ENCODE measurements at places on chromosomes 2 and 18.

DNA sequence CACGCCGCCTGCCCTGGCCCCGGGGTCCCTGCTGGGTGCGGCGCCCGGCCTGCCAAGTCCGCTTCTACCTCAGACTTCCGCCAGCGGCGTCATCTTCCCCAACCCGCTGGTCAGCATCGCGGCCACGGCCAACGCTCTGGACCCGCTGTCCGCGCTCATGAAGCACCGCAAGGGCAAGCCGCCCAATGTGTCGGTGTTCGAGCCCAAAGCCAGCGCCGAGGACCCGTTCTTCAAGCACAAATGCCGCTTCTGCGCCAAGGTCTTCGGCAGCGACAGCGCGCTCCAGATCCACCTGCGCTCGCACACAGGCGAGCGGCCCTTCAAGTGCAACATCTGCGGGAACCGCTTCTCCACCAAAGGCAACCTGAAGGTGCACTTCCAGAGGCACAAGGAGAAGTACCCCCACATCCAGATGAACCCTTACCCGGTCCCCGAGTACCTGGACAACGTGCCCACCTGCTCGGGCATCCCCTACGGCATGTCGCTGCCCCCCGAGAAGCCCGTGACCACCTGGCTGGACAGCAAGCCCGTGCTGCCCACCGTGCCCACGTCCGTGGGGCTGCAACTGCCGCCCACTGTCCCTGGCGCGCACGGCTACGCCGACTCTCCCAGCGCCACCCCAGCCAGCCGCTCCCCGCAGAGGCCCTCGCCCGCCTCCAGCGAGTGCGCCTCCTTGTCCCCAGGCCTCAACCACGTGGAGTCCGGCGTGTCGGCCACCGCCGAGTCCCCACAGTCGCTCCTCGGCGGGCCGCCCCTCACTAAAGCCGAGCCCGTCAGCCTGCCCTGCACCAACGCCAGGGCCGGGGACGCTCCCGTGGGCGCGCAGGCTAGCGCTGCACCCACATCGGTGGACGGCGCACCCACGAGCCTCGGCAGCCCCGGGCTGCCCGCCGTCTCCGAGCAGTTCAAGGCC, 13.7 kb downstream of the SALL3 start:
- no peak for DNase-seq

- no peak for DNase-seq
Observed at GRCh38 chr2:189579585-189580186, 900 bp downstream of the SLC40A1 start.

- DNase-seq = no peak
Observed at GRCh38 chr2:9751831-9752230, 91.4 kb upstream of the TAF1B start.

DNA sequence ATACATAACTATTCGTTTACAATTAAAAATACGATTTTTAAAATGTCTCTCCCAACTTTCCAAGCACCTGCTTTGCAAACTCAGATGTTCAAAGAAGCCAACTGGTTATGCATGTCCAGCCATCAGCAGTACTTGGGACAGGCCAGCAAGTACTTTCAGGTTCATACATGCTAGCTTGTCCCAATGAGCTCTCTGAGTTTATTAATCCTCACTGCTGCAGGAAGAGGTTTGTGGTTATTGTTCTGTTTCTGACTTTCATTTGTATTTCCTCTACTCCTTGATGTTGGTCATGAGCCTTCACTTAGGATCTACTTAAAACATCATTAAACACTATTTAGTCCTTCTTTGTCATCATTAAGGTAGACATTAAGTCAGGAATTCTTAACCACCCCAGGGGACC, 374.1 kb downstream of the LRATD1 start:
- no peak for DNase-seq

DNA sequence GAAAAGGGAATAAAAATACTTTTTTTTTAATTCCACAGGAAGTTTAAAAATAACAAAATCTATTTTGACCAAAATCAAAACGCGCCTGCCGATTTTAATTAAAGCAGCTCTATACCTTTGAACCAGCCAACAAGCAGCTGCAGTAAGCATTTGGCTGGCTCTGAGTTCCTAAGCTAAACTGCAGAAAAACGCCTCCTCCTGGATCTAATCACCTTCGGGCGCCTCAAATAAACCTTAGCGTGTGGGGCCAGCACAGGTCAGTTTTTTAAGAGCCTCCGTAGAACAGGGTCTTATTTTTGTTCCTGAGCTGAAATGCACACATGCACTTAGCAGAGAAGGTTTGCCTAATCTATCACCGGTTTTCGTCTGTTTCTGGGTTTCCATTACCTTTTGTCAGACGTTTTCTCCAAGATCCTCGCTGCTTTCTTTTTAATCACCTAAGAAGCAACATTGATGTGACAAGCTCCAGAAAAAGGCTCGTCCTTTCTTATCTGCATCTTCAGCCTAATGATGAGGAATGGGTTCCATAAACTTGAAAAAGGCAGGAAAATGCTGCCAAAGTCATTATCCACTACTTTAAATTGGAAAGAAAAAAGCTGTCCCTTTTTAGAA, 64.7 kb upstream of the HNRNPA3 start:
- DNase-seq = no peak

- DNase-seq = no peak
Observed at GRCh38 chr2:47607005-47607679, 175.8 kb upstream of the MSH6 start.

DNA sequence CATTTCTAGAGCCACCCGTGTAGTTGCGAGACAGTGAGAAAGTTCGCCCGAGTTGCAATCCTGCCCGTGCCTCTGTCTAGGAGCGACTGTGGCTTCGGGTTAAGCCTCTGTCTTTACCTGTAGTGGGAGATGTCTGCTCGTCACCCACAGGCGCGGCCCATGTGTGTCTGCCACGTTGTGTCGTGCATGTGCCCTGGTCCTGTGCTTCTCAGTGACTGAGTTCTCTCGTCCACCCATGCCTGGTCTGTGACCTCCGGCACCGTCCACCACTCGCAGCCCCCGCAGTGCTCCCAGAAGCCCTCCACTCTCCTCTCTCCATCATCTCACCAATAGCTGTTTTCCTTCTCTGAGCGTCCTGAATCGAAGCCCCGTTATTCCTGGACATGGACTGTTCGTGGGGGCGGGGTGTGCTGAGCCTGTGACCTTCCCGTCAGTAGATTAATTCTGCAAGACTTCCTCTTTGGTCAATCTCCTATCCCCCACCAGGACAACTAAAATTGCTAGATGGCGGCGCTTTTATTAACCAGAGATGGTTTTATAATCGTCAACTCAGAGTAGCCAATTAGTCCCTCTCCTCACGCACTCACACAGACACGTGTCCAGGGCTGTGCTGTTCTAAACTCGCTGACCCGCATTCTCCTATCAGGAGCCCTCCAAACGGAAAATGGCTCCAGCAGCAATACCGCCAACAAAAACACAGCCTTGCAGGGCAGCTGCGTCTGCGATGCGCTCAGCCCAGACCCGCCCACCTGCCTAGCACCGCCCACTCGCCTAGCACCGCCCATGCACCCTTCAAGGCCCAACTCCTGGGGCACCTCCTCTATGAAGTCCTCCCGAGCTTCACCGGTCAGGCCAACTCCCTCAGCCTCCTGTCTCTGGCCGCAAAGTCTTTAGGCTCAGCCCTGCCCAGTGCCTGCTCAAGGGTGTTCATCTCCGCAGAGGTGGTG, 119.4 kb downstream of the TWIST2 start:
- no peak for DNase-seq

DNA sequence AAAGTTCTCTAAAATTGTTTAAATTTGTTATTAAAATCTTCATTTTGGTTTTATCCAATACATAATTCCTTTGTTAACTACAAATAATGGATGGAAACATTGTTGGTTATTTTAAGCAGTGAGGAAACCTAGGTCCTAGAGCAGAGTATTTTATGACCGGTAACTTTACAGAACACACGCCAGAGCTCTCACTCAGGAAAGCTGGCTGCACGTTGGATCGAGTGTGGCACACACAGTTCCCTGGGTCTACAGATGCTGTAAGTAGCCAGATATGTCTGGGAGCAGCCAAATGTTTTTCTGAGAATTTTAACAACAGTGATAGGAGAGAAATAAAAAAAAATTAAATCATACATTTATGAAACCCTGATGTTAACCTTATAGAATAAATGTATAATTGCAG, 264.4 kb downstream of the ZNF407 start:
- no peak for DNase-seq

DNA sequence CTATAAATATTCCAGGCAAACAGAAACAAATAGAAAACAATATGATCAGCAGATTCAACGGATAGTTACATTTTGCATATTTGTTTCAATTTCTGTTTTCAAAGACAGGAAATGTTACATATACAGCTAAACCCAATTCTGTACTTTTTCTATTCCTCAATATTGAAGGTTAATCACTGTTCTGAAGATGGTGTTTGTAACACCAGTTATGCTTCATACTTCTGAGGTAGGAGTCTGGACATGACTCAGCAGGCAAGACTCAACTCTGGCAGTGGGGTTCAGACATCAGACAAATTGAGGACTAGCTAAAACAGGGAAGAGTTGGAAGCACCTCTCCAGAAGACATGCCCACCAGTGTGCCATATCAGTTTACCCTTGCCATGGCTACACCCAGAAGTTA, 16.6 kb downstream of the SERPINB13 start:
- DNase-seq = no peak

GRCh38 chr2:20348542-20348941, 2.1 kb downstream of the PUM2 start:
- no peak for DNase-seq

DNA sequence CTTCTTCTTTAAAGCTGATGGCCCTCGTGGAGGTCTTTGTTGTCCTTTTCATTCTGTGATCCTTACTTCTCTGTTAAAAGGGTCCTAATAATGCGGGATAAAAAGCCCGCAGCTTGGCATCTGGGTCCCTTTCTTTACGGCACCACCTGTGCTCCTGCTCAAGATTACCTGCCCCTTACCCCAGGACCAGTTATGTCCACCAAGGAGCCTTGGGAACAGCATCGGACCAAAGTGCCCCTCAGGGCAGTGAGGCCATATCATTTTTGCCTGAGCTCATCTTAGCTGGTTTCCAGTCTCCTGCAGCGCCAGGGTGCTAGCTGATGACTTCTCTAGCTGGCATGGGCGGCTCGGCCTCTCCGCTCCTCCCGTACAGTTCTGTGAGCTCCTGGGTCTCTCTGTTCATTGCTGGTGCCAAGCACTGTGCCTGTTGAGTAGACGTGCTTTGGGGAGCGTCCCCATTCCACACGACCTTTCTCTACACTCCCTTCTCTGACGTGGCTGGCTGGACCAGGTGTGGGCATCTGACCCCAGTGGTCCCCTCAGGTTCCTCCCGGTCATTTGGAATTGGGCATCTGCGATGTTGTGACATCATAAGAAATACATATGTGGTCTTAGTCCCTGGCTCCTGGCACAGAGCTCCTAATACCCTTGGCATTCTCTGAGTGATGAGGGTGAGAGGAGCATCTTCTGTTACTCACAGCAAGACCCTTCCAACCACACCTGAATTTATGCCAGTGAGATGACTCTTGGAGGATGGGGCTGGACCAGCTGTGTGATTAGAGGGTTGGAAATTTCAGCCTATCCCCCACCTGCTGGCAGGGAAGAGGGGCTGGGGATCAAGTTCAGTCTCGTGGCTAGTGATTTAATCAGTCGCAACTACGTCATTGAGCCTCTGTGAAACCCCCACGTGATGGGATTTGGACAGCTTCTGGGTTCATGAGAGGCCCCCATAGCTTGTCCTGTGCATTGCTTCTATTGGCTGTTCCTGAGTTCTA, 134.2 kb upstream of the HS6ST1 start:
- no peak for DNase-seq

DNA sequence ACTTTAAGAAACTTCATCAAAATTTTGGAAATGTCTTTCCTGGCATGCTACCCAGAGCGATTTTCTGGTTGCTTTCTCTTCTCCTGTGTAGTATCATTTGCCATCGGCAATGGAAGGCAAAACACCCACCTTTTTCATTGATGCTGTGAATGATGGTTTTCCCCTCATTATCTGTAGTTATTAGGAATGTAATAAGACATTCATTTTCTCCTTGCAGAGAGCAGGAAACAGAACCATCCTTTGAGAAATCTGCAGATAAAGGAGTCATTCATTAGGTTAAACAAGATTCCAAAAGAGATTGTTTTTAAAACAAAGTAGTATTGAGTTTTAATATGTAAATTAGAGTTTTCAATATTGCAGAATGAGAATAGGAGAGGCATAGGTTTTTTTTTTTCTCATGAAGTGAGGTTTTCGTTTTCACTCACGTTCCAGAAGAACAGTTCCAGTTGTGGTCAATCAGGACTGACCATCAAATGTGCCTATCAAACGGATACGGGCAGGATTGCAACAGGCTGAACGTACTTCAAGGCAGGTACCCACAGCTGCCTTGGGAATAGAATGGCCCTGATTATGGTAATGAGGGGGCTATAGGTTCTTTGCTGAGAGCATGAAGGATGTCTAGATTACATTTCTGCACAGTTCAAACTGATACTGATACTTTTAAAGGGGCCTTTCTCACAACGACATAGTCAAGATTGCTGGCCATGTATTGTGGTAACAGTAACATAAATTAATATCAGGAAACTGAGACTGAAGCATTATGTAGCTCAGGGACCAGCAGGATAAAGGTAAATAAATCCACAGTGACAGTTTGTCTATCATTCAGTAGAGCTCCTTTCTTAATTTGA, 49.8 kb upstream of the PLA2R1 start:
- no peak for DNase-seq

DNA sequence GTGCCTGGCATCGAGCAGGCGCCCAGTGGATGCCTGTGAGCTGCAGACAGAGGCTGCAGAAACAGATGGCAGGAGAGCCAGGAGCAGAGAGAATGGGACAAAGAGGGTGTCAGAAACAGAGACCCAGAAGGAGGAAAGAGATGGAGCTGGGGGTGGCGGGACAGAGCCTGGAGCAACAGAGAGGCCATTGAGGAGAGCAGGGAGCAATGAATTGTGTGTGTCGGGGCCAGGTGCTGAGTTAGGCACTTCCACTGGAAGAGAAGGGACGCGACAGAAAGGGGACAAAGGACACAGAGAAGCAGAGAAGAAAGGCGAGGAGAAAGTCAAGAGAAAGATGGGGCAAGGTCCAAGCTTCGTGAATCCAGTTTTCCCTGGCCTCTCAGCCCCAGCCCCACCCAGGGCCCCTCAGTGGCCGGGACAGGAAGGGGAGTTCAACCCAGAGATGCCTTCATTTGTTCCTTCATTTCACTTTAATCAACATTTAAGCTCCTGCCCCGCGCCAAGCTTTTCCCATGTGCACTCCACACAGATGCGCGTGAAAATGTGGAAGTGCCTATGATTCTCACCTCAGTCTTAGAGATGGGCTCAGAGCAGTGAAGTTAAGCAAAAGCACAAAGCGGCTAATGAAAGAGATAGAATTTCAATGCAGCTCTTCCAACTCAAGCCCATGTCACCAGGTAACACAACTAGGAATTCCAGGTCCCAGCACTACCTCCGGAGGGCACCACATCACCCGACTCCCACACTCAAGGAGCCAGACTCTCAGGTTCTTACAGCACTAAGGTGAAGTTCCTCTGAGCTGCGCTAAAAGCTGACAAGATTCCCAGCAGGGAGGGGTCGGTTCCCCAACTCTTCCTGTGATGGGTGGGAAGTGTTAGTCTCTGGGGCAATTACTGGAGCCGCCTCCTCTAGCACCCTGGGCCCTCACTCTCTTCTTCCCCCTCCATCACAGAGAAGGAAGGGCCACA, 55.1 kb downstream of the TNS1 start:
- DNase-seq = no peak

DNA sequence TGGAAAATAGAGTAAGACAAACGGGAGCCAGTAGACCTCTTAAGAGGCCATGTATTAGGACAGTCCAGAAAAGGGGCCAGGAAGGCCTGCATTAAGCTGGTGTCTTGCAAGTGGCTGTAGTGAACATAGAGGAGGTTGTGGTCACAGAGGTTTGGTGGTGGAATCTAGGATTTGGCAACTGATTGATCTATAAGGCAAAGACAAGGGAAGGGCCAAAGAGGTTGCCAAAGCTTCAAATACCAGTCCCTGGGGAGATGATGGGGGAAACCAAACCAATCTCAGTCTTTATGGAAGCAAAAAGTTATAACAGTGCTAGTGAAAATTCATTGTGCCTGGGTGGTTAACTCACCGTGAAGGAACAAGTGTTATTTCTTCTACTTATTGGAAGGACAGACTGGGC, 28.7 kb upstream of the RTN4 start:
- no peak for DNase-seq
